ENCODE measurements at places on chromosomes 13 and 19.
A peak's percentile ranks its signal among the peaks of the same experiment; 100 is the strongest.

DNA sequence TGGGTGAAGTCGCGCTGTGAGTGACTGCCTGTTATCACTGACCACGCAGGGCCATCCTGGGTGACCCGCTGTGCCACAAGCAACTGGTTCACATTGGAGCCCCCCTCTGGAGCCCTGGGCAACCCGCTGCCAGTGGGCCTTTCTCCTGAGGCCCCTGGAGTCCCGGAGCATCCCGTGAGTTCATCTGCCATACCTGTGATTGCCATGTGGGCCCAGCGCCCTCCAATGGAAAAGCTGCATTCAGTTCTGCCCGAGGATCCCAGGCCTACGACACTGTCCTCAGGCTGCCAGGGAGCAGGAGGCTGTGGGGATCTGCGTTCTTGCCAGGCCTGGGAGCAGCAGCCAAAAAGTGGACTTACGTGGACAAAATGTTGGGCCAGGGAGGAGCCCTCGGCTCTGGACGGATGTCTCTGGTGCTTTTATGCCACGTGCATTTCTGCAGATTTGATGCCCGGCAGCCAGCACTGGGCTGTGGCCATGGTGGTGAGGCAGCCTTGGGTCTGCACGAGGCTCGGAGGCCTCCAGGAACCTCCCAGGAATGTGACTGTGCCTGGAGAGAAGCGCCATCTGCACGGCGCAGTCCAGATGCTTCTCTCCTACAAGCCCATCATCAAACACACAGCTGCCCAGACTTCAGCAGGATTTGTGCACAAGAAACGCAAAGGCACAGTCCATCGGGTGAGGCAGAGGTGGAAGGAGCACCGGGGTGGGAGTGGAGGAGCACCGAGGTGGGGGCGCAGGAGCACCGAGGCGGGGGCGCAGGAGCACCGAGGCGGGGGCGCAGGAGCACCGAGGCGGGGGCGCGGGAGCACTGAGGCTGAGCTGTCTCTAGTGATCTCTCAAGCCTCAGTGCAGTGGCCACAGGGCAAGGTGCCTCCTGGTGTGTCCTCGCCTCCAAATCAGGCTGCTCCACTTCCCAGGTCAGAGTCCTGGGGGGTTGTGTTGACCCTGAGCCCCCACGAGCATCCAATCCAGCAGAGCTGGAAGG, 44.0 kb downstream of the C13orf46 start:
- DNase-seq: no peak

DNA sequence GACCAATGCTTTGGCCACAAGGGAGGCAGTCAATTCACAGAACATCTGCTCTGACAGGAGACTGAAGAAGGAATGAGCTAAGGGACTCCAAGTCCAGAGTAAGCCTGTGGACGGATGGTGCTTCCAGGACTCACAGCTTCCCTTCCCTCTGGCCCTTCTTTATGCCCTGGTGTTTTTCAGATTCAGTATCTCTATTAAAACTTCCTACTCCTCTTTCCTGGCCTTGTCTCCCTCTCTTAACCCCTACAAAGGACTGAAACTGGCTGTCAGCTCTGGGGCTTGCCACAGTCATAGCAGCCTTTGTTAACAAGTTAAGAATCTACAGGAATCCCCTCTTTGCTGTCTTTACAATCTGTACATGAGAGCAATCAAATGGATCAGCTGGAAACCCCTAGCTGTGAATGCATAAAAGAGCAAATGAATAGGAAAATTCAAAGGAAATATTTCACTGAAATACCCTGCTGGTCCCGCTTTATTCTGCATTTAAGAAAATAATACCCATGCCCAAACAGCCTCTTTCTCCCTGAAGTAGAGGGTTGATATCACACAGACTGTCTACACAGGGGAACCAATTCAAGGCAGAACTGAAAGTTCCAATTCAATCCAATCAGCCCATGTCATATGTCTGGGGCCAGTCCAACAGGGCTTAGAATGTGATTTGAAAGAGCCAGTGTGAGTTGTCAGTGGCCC, 192.3 kb downstream of the MZT1 start:
- DNase-seq: no peak

DNA sequence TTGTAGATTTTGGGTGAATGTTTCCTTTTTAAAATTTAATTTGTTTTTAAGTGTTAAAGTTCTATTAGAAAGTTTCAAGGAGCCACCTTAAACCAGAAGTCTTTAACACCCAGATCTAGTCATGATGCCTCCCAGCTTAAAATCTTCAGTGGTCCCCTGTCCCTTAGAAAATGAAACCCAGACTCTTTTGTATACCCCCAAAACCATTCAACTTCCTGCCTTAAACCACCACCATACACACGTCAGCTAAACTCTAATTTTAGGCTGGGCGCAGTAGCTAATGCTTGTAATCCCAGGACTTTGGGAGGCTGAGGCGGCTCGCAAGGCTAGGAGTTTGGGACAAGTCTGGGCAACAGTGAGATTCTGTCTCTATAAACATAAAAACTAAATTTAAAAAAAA, 37.9 kb downstream of the N4BP2L1 start:
- no peak for DNase-seq

- no peak for DNase-seq
Observed at GRCh38 chr19:8004723-8005513, 523 bp downstream of the ELAVL1 start.

GRCh38 chr13:110811771-110812120, 98.2 kb downstream of the ING1 start:
- no peak for DNase-seq

- DNase-seq: no peak
Observed at GRCh38 chr13:59533561-59534555, 629.9 kb downstream of the DIAPH3 start.

DNA sequence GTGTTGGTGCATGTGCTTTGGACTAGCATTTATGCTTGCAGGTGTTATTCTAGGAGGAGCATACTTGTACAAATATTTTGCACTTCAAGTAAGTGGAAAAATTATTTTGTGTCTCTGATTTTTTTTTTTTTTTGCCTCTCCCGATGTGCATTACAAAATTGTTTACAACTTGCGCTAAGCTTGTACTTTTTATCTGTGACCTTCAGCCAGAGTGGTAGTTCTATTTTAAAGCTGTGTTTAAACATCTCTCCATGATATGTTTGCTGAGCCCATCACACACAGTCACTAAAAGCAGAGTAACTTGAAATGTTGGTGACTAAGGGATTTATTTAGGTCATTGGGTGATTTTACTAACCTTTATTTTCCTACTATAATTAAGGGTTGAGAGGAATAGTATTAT, 20.8 kb downstream of the ITM2B start:
- DNase-seq: no peak

GRCh38 chr13:30504081-30504480, 38.3 kb upstream of the HMGB1 start:
- DNase-seq: no peak

GRCh38 chr19:15631817-15632216, 8.9 kb upstream of the CYP4F3 start:
- DNase-seq: peak; percentile 27

- DNase-seq: no peak
Observed at GRCh38 chr13:85806553-85807175, 7.4 kb upstream of the SLITRK6 start.

DNA sequence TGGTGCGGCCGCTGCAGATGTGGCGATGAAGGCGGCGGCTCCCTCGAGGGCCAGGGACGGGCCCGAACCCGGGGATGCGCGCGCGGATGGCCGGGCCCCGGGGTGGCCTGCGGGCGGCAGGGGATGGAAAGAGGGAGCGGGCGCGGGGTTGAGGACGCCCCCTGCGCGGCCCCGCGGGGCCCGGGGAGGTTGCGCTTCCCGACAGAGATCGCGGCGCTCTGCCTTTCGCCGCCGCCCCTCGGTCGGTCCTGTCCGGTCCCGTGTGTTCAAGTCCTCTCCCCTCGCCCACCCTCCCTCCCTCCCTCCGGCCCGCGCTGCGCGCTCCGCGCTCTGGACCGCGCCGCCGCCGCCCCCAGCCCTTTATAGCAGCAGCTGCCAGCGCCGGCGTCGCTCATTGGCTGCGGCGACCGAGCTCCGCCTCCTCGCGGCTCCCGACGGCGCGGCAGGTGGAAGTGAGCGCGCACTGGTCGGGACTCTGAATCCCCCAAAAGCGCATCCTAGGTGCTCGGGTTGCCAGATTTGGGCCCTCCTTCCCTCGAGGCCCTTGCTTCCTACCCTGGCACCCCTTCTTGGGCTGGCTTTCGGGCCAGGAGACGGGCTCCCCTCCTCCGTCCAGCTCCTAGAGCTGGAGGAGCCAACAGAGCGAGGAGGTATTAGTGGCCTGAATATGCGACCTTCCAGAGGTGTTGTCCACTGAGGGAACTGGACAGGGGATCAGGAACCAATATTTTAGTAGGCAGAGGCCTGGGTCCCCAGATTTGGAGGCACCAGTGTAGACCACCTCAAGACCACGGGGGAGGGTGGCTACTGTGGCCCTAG, at the start of gene ELAVL3:
TSS of gene ELAVL3 (minus strand) at position 332 of the 819 bp plus-strand sequence. CDS start 438 bp downstream, outside the sequence.
- DNase-seq: no peak

- no peak for DNase-seq
Observed at GRCh38 chr13:78787190-78787589, 128.2 kb upstream of the OBI1 start.

GRCh38 chr19:38565691-38566105, 52.1 kb downstream of the MAP4K1 start:
- DNase-seq: no peak

Data from 8988T (cell line).